GM06990 (cell line): ENCODE measurements at places on chromosomes 5 and 9.
A peak's percentile ranks its signal among the peaks of the same experiment; 100 is the strongest.

- peak; percentile 46 for DNase-seq
Observed at GRCh38 chr9:129235931-129236331, 57.9 kb upstream of the IER5L start.

GRCh38 chr5:127275641-127276193, 14.9 kb upstream of the MEGF10 start:
- no peak for DNase-seq

- DNase-seq = no peak
Observed at GRCh38 chr9:87226896-87227295, 270.8 kb upstream of the DAPK1 start.

- no peak for DNase-seq
Observed at GRCh38 chr5:80739898-80740297, 85.1 kb upstream of the DHFR start.

GRCh38 chr5:113070901-113071300, 94.3 kb downstream of the DCP2 start:
- no peak for DNase-seq

DNA sequence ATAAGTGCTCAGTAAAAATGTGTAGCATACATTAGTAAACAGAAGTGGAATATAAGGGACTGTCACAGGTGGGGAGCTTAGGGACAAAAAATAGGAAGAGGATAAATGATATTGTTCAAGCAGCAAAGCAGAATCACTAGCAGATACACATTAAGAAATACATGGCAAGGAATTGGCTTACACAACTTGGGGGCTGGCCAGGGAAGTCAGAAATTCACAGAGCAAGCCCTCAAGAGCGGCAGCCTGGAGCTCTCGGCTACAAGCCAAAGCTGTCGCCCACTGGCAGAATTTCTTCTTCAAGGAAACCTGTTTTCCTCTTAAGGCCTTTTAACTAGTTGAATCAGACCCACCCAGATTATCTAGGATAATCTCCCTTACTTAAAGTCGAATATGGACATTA, 73.0 kb upstream of the SMIM23 start:
- no peak for DNase-seq

- no peak for DNase-seq
Observed at GRCh38 chr5:112940670-112941069, 18.6 kb upstream of the REEP5 start.

DNA sequence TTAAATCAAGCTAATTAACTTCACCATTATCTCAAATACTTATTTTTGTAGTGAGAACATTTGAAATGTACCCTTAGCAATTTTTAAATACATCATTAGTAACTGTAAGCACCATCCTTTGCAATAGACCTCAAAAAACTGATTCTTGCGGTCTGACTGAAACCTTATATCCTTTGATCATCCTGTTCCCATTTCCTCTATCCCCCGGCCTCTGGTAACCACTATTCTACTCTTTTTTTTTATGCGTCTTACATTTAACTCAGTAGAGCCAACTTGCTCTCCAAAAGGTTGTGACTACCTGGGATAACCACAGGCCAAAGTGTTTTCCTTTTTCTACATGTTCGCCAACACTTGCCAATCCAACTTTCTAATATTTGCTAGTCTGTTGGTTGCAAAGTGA, 106.1 kb downstream of the IRX1 start:
- no peak for DNase-seq

- DNase-seq = no peak
Observed at GRCh38 chr9:113360242-113360842, 11.0 kb downstream of the BSPRY start.

GRCh38 chr9:81534138-81534875, 155.0 kb downstream of the TLE1 start:
- no peak for DNase-seq

GRCh38 chr5:163338-163620, 28.0 kb upstream of the LRRC14B start:
- DNase-seq = no peak

GRCh38 chr5:108001222-108001621, 330.5 kb upstream of the EFNA5 start:
- DNase-seq = no peak

DNA sequence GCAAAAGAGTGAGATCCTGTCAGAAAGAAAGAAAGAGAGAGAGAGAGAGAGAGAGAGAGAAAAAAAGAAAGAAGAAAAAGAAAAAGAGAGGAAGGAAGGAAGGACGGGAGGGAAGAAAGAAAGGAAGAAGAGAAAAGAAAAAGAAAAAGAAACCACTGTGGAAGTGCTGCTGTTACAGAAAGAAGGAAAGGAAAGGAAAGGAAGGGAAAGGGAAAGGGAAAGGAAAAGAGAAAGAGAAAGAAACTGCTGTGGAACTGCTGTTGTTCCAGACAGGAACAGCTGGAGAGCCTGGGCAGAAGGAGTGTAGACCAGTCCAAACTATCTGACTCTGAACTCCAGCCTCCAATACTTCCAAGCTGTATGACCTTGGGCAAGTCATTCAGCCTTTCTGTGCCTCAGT, 220.7 kb upstream of the WWC1 start:
- no peak for DNase-seq

GRCh38 chr9:71646131-71646530, 122.2 kb downstream of the CEMIP2 start:
- no peak for DNase-seq

- no peak for DNase-seq
Observed at GRCh38 chr5:52134013-52134650, 653.6 kb upstream of the ITGA1 start.

- DNase-seq = no peak
Observed at GRCh38 chr5:83972909-83973308, 252.3 kb upstream of the HAPLN1 start.

GRCh38 chr9:97904725-97905124, 17.6 kb downstream of the TRMO start:
- no peak for DNase-seq

DNA sequence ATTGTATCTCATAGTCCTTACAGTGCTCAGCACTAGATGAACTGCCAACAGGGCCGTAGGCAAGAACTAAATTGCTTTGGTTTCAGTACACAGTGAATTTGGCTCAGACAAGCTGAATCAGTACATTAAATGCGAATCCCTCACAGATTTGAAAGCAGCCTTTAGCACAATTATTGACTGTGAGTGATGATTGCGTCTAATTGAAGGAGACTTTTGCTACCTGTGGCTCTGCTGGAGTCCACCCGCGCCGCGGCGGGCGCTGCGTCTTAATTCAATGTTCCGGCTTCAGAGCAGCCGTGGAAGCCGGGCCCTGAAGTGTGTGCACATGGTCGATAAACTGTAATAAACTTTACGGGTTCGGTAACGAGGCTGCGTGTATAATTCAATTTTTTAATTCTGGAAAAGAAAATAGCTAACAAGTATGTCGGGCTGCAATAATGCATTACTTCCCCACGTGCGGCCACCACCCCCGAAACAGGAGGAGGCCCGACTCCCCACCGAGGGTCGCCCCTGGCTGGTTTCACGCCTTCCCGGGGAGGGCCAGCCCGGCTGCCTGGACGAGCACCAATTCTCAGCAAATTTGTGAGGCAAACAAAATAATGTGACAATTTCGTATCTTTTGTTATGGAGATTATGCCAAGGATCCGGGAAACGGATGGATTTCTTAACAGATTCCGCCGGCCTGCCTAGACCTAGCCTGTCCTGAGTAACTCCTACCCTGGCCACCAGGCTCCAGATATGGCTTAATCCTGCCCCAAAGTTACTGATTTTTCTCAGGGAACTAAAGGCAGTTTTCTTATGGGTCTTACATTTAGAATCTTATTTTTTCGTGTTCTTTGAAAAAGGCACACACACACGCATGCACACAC, 269.4 kb upstream of the IRX1 start:
- no peak for DNase-seq

DNA sequence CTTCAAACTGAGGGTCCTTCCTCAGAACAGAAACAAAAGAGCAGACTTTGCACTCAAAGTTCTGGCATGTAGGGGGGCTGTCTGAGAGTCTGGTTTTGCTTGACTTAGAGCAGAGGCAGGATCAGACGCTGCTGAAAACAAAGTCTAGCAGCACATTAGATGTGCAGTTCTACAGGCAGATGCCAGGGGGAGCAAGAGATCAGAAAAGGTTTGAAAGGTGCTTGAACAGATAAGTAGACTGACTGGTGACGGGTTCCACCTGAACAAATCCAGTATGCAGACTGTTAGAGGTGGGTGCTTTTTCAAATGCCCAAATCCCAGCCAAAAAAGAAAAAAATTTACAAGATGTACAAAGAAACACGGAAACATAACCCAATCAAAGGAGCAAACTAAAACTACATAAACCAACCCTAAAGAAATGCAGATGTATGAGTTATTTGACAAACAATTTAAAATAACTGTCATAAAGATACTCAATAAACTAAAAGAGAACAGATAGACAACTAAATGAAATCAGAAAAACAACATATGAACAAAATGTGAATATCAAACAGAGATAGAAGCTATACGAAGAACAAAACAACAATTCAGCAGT, 194.7 kb upstream of the FREM1 start:
- DNase-seq = peak; percentile 2

DNA sequence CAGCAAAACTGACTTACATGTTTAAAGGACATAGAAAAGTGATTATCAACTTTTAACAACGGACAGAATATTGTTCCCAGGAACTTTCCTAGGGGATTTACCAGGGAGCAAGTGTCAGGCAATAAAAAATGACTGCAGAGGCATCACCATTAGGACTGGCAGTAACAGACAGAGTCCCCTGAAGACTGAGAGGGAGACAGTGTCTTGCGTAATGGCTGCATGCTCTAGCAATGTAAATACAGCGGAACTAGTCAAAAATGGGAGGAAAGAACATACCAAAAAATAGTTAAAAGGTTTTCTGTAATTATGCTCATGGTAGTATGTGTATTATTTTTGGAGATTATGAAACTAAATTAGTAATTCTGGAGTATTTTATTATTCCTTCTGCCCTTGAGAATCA, 181.8 kb downstream of the CRB2 start:
- DNase-seq = no peak

DNA sequence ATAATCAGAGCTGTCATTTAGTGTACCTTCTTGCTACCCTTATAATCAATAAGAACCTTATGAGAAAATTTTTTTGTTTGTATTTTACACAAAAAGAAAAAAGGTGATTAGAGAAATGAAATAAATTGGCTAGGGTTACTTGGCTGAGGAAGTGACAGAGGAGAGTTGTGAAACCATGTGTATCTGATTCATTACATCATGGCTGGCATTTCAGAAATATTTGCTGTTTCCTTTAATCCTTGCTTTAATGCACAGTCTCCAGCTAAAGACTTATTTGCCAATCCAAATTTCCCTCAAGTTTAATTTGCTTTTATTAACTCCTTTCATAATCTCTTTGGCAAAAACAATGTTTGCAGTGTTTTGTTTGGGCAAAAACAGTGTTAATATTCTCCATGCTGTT, 543.1 kb downstream of the KIF4B start:
- DNase-seq = no peak

- no peak for DNase-seq
Observed at GRCh38 chr9:105712297-105712696, 18.0 kb downstream of the TMEM38B start.

GRCh38 chr5:128927644-128928043, 37.6 kb upstream of the SLC27A6 start:
- DNase-seq = no peak

DNA sequence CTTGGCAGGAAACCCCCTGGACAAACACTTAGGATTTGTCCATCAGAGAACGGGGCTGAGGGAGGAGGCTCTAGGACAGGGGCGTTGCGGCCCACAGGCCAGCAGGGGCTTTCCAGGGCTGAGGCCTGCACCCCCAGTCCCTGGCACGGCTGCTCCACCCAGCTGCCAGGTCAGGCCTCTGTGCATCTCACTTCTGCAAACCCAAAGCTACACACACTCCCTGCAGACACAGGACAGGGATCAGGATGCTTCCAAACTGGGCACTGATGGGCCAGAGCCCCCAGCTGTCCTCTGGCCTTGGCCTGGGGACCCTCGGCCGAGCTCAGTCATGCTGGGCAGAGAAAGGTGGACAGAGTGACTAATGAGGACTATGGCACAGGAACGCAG, 106.2 kb upstream of the SARDH start:
- no peak for DNase-seq

- DNase-seq = peak; percentile 68
Observed at GRCh38 chr9:127451858-127452656, 747 bp downstream of the LRSAM1 start.

DNA sequence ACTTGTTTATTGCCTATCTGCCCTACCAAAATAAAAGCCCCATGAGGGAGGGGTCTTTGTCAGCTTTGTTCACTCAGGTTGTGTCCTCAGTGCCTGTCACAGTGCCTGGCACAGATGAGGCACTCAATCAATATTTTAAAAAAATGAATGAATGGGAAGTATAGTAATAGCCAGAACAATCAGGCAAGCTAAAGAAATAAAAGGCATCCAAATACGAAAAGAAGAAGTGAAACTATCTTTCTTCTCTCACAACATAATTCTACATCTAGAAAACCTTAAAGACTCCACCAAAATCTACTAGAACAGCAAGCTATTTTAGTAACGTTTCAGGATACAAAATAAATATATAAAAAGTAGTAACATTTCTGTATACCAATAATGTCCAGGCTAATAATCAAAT, 37.8 kb upstream of the C5orf63 start:
- no peak for DNase-seq

DNA sequence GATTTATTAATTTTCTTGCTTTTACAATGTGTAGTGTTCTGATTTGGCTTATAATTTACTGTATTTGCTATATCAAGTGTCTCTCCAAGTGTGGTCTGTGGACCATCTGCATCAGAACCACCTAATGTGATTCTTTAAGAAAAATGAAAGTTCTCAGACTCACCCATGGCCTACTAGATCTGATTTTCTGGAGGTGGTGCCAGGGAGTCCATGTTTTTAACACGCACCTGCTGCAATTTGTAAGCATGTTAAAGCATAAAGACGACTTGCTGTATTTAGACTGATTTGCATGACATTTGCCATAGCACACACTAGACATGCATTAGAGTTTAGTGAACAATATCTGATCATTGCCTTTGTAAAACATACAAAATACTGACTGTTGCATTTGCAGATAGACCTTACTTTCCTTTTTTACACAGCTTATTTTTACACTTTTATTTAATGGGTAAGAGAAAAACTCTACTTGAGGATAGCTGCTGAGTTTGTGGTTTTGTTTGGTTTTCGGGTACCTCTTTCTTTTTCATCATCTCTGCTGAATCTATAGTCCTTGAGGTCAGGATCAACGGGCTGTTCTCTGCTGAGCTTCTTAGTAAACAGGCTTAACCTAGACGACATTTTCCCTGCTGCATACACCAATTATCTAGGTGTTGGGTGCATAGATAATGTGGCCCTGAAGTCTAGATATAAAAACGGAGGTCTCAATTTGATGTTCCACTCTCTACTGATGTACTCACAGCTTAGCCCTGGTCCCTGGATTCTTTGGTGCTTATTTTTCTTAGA, 138.0 kb upstream of the ZNF366 start:
- DNase-seq = no peak

GRCh38 chr9:35909274-35909673, at the start of gene SPAAR:
Gene SPAAR, plus strand, starts transcription at chr9:35909490. Its CDS starts 974 bp downstream, at chr9:35910464.
- DNase-seq = no peak
